ENCODE measurements at places on chromosomes 13 and 19.

DNA sequence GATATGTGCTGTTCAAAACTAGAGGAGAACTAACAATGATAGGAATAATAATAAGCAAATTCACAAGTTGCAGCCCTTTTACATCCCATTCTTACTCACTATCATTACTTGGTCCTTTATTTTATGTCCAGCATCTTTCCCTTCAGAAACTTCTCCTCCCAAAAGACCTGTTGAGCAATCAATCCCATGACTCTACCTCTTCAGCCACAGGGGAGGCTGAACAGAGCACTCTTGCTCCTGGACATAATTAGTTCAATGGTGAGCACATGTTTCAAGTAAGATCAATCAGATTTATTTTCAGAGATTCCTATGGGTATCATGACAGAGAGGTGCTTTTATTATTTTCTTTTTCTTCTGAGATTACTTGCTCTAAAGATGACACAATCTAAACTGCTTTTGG, 260.0 kb downstream of the COG6 start:
- no peak for DNase-seq

DNA sequence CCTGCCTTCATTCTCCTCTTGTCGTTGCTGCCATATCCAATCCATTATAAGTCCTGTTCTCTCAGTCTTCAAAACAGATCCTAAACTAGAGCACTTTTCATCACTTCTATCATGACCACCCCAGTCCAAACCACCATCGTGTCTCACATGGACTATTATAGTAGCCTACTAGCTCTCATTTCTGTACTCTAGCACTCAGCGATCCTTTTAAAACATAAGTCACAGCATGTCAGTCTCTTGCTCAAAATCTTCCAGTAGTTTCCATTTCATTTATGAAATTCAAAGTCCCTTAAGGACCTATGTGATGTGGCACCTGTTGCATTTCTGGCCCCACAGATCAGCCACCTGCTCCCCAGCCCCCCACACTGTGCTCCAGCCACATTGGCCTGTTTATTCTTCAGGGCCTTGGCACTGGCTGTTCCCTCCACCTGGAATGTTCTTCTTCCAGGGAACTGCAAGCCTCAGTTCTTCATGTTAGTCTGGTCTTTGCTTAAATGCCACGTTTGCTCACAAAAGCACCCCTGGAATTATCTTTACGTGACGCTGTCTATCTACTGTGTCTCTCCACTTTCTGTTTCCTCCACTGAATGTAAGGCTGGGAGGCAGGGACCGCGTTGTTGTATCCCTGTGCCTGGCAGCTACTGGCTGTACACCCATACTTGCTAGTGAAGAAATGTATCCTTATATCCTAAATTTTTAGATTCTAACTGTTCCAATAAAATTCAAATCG, 64.3 kb downstream of the MBNL2 start:
- no peak for DNase-seq

GRCh38 chr19:46147166-46147740, 785 bp upstream of the IGFL2 start:
- no peak for DNase-seq

DNA sequence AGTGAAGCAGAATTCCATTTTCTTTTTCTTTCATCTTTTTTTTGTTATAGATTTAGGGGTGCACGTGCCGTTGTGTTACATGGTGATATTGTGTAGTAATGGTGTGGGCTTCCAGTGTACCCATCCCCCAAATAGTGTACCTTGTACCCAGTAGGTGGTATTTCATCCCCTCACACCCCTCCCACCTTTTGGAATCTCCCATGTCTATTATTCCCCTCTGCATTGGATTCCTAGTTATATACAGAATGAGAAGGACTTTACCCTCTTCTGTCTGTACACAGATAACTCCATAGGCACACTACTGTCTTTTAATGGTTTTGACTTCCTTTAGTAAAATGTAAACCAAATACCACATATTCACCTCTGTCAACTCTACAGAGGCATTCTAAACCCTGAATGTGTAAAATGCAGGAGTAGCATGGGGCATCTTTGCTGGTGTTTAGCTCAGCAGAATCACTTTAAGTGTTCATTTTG, 28.0 kb downstream of the FRY start:
- no peak for DNase-seq

- DNase-seq: no peak
These were observed 25.3 kb upstream of the EIF3G start for GRCh38 chr19:10145031-10145430.

GRCh38 chr19:953445-954271, 27.8 kb downstream of the ARID3A start:
- no peak for DNase-seq

GRCh38 chr19:29404951-29405727, 120.7 kb upstream of the VSTM2B start:
- no peak for DNase-seq

DNA sequence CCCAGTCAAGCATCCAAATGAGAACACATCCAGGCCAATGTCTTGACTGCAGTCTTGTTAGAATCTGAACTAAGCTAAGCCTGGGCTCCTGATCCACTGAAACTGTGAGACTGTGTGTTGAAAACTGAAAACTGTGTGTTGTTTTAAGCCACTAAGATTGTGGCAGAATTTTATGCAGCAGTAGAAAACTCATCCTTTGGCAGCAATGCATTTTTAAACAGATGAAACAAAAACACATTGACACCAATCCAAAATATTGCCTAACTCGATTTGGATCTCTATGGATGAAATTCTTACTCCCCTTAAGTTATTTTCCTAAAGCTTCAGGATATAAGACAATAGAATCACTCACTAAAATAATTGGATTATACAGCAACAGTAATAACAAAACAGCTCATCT, 202.3 kb upstream of the KLF12 start:
- DNase-seq: no peak

- DNase-seq: no peak
These were observed 40.2 kb downstream of the RAB20 start for GRCh38 chr13:110521296-110521680.

- DNase-seq: no peak
These were observed 1.8 kb downstream of the EXOSC5 start for GRCh38 chr19:41395355-41395754.

DNA sequence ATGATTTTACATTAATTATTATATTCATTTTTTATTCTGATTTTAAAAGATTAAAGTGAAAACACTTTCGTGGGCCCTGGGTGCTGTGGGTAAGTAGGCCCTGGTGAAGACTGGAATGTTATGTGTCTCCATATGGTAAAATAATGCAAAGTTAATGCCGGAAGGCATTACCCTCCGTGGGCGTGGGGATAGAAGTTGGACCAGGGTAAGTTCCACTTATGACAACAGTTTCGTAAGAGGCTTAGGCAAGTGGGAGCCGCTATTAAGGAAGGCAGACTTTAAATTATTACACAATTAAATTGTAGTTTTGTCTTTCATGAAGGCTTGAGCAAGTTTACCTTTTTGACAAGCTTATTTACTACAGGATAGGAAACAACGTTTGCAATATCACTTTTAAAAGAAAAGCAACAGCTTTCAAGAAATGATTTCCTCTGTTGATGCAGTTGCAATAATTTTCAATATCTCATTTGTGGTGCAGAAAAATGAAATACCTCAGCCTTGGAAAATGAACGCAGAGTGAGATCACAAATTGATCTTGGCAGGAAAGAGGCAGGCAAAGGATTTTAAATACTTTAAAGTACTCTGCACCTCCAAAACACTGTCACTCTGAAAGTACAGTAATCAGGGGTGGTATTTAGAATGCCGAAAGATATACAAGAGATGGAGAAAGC, 310.6 kb downstream of the DCT start:
- peak; percentile 59 for DNase-seq

GRCh38 chr13:51589793-51590192, 5.5 kb downstream of the WDFY2 start:
- DNase-seq: no peak

DNA sequence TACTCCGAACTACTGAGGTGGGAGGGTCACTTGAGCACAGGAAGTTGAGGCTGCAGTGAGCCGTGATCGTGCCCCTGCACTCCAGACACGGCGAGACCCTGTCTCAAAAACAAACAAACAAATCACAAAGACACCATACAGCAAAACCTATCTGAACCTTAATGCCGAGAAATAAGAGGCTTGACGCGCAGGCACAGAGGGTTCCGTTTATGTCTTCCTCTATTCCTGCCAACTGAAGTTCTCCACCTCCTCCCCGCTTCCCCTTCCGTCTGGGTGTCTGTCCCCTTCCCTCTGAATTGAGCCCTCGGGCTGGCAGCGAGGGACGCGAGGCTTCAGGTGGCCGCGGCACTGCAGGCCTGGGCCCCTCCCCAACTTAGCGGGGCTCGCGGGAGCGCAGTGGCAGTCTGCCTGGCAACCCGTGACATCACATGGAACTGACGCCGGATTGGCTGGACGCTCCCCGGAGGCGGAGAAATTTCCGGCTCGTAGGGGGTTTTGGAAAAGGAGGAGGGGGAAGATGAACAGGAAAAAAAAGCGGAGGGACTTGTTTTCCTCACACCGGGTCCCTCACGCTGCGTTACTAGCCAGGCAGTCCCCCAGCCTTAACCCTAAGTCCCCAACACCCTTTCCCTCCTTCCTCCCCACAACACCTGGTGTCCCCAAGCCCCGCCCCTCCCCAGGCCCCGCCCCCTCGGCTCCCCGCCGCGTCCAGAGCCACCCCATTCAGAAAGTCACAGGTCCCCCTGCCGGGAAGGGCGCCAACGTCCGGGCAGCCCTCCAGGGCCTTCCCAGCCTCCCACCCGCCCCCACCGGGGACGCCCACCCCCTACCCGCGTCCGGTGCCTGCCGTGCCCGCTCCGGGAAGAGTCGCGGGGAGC, 1.1 kb upstream of the MYBPC2 start:
- DNase-seq: peak; percentile 89

GRCh38 chr13:93466502-93467036, 240.0 kb downstream of the GPC6 start:
- DNase-seq: no peak
